ENCODE measurements at places on chromosomes 6 and 20.
A peak's percentile ranks its signal among the peaks of the same experiment; 100 is the strongest.

DNA sequence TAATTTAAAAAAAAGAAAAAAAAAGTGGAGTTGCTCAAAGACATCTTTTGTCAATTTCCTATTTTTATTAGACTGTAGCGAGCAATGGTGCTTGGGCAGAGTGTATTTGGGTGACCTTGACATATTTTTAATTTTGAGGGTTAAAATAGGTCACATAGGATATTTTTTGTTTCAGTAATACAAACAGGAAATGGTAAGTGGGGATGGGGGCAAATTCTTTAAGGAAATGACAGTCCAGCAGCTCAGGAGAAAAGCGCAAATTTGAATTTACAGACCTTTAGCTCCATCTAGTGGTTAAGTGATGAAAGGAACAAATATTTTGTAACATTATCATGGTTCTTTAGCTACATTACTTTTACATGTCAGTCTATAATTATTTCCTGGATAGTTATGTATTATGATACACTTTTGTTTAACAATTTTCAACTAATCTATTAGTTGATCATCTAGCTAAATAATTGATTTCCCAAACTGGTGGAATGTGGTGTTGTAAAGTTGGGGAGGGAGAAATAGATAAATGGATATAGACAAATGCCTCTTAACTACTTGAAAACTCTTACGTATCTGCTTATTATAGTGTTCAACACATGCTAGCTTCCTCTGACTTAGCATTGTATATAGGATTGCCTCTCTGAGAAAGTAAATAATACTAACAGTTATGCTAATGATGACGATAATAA is 10.0 kb downstream of the CITED2 start:
- DNase-seq = no peak

- no peak for DNase-seq
These were observed 202.5 kb downstream of the BCAS1 start for GRCh38 chr20:53867741-53868351.

DNA sequence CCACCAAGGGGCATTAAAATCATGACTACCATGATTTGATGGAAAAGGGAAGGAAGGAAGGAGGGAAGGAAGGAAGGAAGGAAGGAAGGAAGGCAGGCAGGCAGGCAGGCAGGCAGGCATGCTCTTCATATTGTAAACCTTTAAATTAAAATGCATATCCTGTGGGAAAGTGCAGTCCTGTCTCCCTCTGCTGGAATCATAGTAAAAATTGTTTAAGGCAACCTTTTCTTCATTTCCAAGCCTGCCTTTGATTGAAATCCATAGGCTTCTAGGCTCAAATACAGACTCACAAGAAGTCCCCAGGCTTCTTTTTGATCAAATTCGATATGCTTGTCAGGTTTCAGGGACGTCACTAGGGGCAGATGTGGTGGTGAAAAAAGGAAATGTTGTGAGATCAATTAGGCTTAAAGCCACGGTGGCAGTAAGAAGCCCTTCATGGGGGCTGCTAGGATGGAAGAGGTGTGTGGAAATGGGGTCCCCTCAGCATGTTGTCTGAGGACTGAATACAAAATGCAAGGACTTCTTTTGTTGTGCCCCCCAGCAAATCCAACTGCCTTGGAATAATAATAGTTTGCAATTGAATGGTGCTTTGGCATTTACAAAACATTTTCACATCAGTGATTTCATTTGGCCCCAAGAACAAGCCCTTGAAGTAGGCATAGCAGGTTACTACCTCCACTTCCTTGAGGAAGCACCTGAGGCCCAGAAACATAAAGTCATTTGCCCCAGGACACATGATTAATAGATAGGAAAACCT is 25.6 kb upstream of the GABRR1 start:
- DNase-seq = no peak

- no peak for DNase-seq
These were observed 129.7 kb downstream of the CEP57L1 start for GRCh38 chr6:109224994-109225393.

GRCh38 chr6:56025795-56026194 is 150.4 kb upstream of the BMP5 start:
- no peak for DNase-seq

DNA sequence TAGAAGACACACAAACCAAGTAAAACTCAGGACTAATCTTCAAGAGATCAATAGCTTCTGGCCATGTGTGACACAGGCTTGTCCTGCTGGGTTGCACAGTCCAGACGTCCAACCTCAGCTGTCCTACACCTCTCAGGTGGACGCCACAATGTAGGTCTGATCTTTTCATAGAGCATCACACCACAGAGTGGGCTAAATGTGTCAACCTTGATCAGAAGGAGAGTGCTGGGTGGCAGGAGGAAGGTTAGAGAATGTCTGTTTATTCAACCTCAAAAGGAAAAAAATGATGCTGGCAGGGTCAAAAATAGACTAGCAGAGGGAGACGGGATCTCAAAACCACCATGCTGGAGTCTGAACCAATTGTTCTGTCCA is 41.7 kb downstream of the GFOD1 start:
- no peak for DNase-seq

GRCh38 chr6:125854355-125854754 is 63.6 kb downstream of the NCOA7 start:
- DNase-seq = no peak

- DNase-seq = no peak
These were observed 45.7 kb upstream of the TSHZ2 start for GRCh38 chr20:52926505-52926904.

DNA sequence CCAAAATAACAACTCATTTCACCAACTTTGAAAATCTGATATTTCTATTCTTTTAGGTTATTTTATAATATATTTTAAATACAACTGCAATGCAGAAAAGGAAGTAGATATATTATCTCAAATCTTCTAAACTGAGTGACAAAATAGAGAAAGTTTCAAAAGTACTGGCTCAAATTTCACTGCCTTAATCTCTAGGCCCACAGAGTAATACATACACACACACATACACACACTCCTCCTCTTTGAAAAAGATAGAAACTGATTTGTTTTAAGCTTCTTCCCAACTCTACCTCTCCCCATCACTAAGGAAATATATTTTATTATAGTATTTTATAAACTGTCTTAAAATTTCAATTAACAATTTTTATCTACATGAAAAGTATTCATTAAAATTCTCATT is 36.2 kb downstream of the ARHGAP18 start:
- peak; percentile 47 for DNase-seq

DNA sequence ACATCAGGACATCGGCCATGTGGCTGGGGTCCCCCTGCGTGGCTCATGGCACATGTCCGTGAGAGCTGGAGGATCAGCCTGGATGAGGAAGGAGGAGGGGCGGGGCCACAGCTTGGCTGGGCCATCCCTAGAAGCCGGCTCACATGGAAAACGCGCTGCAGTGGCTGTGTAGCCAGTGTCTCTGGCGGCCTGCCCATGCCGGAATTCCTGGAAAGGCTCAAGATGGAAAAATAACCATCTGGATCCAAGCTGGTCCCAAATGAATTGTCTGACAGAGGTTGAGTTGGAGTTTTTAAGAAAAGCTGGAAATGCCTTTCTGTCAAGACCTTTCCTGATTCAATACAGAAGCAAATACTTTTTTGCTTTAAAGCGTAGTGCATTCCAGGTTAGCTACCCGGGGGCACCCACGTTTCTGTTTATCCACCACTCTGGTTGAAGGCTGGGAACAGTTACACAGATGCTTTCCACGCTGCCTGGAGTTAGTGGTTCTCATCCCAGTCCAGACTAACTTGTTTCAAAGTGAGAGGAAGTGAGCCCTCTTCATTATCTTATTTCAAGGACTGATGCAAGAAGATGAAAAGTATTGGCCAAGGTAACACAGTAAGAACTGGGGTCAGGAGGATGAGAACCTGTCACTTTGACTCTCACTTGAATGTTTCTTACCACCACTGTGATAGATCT is 99.0 kb downstream of the GMPR start:
- no peak for DNase-seq

- no peak for DNase-seq
These were observed 224.0 kb upstream of the CST7 start for GRCh38 chr20:24724982-24725533.

- no peak for DNase-seq
These were observed 332.2 kb downstream of the KHDRBS2 start for GRCh38 chr6:61953851-61954250.

- DNase-seq = peak; percentile 40
These were observed 424.6 kb upstream of the PTCHD4 start for GRCh38 chr6:48535582-48536009.

DNA sequence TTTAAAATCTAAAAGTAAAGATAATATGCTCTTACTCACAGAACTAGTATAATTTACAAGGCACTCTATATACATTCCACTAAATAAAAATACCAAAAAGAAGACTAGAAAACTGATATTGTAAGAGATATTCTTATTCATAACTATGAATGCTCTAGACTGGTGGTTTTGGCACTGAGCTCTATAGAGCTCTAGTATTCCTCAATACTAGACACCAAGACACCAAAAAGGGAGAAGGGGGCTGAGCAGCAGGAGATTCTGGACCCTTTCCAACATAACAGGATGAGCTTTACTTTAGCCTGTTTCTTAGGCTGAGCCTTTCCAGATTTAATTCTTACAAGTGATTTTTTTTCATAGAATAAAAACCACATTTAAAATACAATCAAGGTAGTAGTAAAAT is 173.6 kb downstream of the COL21A1 start:
- no peak for DNase-seq

GRCh38 chr6:169115632-169116031 is 138.0 kb downstream of the THBS2 start:
- no peak for DNase-seq

- no peak for DNase-seq
These were observed 20.7 kb downstream of the RIPK1 start for GRCh38 chr6:3088968-3089367.

GRCh38 chr20:59933296-59933848 is at the start of gene SYCP2:
SYCP2 (minus strand) TSS chr20:59933637; CDS start chr20:59922413, 11,224 bp downstream.
- DNase-seq = peak; percentile 95

DNA sequence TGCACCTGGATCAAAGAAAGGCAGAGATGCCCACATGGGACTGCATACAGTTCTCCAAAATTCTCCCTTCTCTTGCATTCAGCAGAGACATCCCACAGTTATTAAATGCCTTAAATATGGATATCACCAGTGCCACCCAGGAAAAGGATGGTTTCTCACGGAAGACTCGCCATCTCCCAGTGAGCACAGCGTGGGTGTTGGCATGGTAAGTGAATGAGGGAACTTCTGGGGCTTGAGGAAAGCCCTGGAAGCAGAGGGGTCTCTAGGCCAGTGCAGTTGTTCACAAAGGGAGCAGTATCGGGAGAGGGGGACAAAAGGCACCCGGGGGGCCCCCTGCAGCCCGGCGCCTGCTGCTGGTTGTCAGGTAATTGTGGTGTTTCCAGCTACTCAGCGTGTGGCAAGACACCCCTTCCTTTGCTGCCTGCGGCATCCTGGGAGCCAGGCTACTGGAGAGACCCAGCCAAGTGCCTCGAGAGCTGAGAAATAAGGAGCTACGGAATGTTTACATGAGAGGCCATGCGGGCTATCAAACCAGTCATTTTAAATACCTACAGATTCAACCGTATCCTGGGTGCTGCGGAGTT is 125.4 kb downstream of the PXDC1 start:
- DNase-seq = no peak
